ENCODE measurements at places on chromosomes 4 and X.

- DNase-seq: no peak
Observed at GRCh38 chr4:149699642-149700041, 116.0 kb downstream of the IQCM start.

GRCh38 chrX:139134316-139134715 lies 396.2 kb upstream of the F9 start:
- DNase-seq: no peak

- no peak for DNase-seq
Observed at GRCh38 chr4:76779740-76780459, 118.0 kb downstream of the SOWAHB start.

DNA sequence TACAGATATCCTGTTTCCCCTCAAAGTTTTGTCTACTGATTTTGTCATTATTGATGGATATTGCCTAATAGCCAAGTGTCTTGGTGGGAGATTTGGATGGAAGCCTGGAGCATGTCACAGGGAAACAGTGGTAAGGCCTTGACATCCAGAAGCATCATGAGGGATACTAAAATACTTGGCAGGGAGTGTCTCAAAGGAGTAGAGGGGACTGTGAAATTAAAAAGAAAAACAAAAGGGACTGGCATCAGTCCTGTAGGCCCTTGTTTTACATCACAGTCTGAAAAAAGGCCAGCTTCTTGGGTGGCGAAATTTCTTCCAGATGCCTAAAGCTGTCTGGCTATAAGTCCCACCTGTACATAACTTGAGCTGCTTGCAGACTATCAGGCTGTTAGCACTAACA lies 83.8 kb downstream of the GUCY2F start:
- DNase-seq: no peak

DNA sequence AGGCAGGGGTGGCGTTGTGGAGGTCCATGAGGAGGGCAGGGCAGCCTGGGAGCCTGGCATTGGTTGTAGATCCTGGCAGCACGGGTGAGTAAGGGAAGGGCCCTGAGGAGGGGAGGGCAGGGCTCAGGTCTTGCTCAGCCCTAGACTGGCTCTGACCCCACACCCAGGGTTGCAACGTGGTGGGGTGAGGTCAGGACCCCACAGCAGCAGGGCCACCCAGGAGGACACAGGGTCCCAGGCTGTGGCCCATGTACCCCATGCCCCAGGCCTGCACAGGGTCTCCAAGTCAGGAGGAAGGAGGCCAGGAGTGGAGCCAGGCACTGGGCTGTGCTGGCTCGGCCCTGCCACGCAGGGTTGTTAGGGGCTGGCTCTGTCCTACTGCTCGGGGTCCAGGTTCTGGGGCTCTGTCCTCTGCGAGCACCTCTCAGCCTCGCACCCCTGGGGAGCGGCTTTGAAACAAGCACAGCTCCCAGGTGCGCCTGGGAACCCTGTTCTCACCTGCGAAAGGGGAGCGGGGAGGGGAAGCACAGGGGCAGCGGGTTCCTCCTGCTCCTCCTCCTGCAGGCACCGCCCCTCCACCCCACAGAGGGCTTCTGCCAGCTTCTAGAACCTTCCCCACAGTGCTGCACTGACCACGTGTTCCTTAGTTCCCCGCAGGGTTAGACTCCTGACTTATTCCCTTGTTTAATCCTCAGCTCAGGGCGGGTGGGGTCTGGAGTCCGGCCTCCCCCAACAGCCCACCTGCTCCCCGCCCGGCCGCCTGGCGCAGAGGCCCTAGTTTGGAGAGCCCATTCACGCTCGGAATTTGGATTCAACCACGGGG lies 20.4 kb downstream of the MSANTD1 start:
- DNase-seq: no peak

GRCh38 chrX:70034646-70035045 lies 15.1 kb downstream of the AWAT2 start:
- no peak for DNase-seq

DNA sequence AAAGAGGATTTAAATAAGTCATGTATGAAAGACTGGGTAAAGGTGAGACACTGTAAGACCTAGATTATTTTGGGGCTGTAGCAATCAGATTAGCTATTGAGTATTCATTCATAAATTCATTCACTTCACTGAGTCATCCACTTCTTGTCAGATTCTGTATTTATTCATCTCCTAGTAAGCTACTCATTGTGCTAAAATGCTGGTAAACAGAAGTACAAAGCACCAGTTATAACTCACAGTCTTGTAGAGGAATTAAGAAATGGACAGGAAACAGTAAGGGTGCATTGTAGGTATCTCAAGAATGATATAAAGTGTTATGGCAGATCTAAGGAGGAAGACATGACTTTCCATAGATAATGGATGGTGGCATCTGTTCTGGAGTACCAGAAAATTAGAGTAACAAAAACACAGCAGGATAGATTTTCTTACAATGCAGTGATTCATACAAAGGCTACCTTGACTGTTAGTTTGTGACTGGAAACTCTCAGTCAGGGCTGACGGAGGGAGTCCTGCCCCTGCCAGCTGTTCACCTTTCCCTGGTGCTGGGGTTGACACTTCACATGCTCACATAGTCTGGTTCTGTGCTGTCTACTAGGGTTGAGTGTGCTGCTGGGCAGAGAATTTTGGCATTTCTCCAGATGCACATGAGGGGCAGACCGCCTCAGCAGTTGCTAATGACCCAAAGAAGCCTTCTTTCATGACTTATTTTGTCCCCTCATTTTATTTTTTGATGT lies 26.5 kb upstream of the HAND2 start:
- DNase-seq: no peak

DNA sequence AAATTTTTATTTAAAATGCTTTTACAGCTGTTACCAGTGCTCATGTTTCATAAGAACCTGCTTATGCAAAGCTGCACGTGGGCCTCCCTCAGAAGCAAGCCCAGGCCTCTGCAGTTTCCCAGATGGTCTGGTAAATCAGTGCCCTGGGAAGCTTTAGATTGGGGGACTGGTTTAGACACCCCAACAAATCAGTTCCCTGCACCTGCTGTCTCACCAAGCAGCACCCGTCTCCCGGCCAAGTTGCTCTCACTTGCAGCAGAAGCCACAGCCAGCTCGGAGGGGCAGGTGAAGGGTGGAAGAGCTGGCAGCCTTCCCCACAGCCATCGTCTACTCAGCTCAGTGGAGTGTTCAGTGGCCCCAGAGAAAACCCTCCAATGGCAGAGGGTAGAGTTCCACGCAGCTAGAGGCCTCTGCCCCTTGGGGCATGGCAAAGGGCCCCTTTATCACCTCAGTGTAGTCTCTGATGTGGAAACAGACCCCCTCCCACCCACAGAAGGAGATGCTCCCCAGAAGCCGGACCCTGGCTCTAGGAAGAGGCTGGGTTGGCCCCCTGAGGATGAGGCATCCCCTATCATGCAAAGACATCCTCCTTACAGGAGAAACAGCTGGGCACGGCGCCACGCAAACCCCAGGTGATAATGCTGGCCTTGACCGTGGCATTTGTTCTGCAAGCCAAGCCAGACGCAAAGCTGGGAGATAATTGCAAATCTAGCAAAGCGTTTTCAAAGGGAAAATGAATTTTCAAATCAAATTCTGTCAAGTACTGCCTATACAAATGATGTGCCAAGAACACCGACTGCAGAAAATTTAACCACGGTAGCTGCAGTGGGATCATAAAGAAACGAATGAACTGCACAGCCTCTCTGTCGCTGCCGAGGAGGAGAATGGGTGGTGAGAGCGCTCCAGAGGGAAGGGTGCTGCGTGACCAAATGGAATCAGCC lies 51.9 kb downstream of the ZFYVE28 start:
- DNase-seq: no peak

DNA sequence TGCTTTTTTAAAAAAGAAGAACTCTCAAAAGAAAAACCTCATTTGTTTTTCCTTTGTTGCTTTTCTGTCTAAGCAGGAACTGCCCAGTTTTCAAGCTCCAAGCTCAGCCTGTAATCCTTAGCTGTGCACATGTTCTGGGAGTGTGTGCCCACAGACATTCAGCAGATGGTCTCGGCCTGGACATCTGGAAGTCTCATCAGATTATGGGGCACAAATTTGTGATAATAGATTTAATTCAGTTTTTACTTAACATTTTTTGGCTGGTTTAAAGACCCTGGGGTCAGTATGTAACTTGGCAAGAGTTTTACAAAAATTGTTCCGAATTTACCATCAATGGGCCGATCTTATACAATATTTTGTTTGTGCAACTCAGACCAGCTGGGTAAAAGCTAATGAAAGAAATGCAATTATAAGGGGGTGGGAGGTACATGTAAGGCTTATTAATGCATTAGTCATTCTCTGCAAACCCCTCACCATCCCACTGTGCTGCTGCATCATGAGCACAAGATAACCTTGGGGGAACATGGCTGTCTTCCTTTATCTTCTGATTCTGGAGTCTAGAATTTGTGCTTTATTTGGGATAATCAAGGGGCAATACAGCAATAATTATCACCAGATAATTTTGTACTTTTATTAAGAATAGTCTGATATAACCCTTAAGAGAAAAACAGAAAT lies 86.9 kb upstream of the PHOX2B start:
- no peak for DNase-seq

DNA sequence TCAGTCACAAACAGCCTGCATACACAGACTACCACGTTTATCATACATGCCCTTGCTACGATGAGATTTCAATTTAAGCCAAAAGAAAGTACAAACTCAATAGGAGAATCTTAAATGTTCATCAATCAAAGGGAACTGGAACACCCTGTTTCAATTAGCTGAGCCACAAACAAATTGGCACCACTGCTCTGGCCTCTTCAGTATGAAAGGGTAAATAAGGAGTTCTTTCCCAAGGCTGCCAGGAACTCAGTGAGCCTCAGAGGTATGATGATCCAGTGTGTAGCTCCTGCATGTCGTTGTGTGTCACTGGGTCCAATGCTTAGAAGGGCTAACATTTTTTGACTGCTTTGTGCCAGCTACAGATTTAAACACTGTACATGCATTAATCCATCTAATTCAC lies 5.4 kb downstream of the RNF150 start:
- no peak for DNase-seq

DNA sequence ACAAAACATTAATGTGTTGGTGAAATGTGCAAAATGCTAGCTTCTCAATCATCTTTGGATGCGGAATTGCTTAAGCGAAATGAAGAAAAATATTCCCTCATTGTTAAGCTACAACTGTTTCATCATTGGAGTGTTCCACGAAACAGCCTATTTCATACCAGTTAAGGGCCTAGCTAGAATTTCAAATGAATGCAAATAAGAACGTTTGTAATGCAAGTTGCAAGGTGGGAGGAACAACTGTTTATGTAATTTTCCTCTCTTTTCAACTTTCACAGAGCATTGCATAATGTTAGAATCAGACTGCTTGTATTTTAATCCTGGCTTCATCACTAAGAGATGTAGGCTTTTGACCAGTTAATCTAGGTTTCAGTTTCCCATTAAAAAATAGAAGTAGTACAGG lies 480.1 kb downstream of the IL1RAPL1 start:
- DNase-seq: no peak
